ENCODE measurements at places on chromosomes 13 and 19.

DNA sequence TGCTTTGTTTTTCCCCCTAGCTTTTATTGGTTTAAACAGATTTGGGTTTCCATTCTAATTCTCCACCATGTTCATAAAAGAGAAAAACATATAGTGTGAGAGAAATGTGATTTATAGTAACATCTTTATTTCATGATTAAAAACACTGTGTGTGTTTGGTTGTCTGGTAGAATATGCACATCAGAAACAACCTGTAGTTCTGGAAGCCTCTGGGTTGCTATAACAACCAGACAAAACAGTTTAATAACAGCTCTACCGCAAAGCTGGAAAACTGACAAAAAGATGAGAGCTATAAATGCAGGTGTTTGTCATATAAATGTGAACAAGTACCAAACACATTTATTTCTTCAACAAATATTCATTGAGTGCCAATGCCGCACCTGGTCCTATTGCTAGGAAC lies 9.8 kb downstream of the KBTBD6 start:
- DNase-seq: no peak

- no peak for DNase-seq
Observed at GRCh38 chr19:3698974-3699740, 1.1 kb downstream of the PIP5K1C start.

DNA sequence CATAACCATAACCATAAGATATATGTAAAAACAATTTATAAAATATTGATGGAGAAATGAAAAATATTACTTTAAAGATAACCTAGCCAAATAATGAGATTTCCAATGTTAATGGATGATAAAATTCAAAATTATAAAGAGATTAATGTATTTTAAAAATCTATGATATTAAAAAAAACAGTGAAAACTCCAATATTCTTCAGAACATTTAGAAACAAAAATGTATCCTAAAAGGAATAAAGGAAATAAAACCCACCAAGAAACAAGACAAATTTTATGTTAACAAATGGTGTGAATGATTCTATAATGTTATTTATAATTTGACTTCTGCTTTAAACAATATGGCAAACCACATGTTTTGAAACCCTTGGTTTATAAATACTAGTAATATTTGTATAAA lies 1587.8 kb downstream of the PCDH9 start:
- DNase-seq: no peak

DNA sequence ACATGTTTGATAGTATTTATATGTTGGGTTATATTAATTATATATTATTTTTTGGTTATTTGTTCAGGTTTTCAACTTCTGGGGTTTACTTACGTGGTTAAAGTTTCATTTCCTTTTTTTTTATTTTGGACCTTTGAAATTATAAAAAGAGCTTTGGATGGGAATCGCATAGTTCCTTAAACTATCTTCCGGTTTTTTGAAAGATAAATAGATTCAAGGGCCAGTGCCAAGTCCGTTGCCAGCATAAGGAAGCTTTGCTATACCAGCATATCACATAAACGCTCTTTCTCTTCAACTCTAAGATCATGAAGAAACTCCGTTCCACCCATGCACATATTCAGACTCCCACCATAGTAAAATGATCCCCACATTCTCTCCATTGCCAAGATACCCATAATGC lies 7.4 kb upstream of the OXGR1 start:
- no peak for DNase-seq

DNA sequence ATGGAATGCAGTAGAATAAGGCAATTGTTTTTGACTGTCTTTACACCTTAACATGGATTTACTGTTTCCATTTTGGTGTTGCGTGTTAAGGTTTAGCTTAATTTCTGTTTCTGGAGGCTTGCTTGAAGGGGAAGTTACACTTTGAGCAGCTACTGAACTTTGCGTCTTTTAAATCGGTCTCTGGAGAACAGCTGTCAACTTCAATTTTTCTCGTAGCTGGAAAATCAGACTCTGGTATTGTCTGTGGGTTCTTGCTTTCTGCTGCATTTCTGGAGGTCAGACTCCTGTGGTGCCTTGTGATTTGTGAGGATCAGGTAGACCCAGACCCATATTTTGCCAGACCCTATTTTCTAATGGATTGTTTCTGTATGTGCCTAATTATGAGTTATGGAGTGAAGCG lies 146.7 kb downstream of the ATP8A2 start:
- DNase-seq: no peak

DNA sequence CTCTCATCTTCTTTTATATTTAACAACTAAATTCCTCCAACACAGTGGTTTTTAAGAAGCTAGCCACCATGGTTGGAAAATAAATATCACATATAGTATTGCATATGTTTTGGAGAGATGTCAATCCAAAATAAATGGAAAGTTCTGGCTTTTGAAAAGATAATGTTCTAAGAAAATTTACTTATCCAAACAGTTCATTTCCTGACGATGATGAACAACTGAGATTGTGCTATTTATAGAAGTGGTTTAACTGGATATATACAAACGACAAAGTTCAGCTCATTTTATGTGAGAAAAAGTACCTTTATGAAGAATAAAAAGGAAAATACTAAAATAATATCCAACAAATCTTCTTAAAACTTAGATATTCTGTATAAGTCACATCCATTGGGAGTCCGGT lies 174.7 kb downstream of the MZT1 start:
- no peak for DNase-seq

- DNase-seq: no peak
Observed at GRCh38 chr13:48551329-48551728, 18.4 kb upstream of the RCBTB2 start.

All from activated CD4-positive, CD25-positive, alpha-beta regulatory T cell treated with anti-CD3 and anti-CD28 coated beads, Interleukin-2, amount 50 U/mL, for 16 hours (primary cell).